ENCODE measurements at places on chromosomes 3 and 15. TPM values are rescaled to one million over a fixed set of nuclear protein-coding genes. Genes with fewer than 3 reads are reported as not detected.
A peak's percentile ranks its signal among the peaks of the same experiment; 100 is the strongest.

DNA sequence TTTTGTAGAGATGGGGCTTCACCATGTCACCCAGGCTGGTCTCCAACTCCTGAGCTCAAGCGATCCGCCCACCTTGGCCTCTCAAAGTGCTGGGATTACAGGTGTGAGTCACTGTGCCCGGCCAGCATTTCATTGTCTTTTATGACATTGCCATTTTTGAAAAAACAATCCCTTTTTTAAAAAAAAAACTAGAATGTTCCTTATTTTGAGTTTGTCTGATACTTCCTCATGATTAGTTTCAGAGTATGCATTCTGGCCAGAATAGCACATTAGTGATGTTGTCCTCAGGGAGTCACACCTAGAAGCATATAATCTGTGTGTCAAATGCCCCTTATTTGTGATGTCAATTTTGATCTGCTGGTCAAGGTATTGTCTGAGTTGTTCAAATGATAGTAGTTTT, 21.2 kb upstream of the NMD3 start:
- no peak for DNase-seq

- no peak for DNase-seq
Observed at GRCh38 chr3:126914226-126914625, 68.7 kb upstream of the PLXNA1 start.

DNA sequence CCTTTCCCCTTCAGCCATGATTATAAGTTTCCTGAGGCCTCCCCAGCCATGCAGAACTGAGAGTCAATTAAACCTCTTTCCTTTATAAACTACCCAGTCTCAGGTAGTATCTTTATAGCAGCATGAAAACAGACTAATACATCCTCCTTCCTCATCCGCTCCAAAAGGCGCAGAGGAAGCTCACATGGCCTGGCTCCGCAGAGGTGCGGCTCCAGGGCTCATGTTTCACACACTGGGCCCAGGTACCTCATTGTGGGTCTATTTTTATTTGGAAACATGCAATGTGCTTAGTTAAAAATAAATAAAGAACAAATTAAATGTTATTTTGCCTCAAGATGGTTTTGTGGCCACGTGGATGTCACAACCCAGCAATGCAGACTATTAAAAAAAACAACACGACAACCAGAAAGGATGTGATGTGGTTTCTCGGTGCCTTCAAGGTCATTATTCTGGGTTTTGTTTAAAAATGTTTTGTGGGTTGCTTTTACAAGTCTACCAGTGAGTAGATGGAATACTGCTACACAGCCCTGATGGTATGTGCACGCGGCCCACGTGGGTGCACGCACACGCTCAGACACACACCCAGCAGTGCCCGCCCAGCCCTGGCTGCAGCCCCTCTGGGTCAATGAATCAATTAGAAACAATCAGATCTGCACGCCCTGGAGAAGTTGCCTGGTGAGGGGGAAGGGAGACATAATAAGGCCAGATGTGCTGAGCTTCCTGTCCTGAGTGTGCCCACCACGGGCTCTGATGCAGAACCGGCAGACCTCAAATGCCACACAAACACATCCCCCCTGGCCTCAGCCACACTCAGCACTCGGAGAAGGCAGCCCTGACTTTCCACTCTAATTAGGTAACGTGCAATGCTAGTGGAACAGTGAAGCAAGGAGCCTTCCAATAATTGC, 140.1 kb downstream of the ADAMTS17 start:
- peak; percentile 55 for DNase-seq

Gene CFAP100
- total RNA-seq = not detected

Gene FOXB1
- not detected for total RNA-seq

DNA sequence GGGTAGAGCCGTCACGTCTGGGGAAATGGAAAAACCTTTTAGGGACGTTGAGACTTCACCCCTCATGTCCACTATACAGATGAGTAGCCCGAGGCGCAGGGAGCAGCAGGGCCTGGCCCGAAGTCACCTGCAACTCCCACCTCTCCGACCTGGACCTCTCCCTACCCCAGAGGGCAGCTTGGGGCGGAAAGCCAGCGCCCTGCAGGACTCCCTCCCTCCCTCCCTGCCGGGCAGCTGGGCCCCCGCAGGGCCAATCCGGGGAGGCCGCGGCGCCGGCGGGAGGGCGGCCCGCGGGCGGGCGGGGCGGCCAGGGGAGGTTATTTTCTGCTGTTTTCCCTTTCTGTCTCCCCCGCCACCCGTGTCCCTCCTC, 2.0 kb downstream of the WNT7A start:
- no peak for DNase-seq

DNA sequence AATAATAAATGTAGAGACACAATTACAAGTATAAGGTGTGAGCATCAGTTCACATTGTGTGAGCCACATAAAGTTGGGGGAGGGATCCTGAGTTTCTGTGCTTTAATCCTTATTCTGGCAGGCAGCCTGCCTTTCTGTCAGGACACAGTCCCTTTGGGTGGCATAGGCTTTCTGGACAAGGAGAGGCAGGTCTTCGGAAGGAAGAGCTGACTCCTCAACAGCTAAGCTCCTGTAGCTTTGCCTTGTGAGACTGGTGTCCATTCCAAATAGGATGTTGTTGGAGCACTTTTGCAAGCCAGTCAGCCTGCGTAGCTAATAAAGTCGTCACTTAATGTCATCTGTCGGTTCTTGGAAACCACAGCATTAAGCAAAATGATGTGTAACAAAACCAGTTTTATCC, 151.9 kb upstream of the MCTP2 start:
- no peak for DNase-seq

GRCh38 chr15:35437157-35437556, 108.8 kb downstream of the DPH6 start:
- no peak for DNase-seq

Gene PEX11A
- total RNA-seq = 4.9 TPM

GRCh38 chr15:74549816-74550215, 8.8 kb downstream of the ARID3B start:
- no peak for DNase-seq

Gene GLDN
- total RNA-seq = 0.67 TPM

- DNase-seq = no peak
Observed at GRCh38 chr15:44661576-44661975, 1.9 kb downstream of the SPG11 start.

All from pancreas (tissue), 10 donors.